ENCODE measurements at places on chromosomes 4 and X.

- no peak for DNase-seq
Measured at GRCh38 chrX:125093852-125094251, 225.8 kb upstream of the TEX13C start.

GRCh38 chrX:57380026-57380796, 93.7 kb downstream of the FAAH2 start:
- no peak for DNase-seq

DNA sequence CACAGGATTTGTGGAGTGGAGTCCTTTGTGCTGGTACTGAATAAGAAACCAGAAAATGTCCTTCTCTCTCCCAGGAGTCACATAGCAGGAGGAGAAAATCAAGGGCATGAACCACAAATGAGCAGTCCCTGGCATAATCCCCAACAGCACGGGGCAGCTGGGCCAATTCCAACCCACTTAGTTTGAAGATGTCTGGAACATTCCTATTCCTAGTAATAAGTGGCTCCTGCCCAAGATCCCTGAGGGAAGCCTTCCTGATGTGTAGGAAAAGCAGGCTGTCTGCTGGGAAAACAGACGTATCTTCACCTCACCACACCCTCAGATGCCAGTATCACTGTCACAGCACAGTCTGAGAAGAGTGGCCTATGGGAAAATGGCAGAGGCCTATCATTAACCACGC, 182.8 kb upstream of the MAP3K15 start:
- DNase-seq, result no peak

- no peak for DNase-seq
Measured at GRCh38 chr4:20474119-20474518, 222.4 kb downstream of the SLIT2 start.

DNA sequence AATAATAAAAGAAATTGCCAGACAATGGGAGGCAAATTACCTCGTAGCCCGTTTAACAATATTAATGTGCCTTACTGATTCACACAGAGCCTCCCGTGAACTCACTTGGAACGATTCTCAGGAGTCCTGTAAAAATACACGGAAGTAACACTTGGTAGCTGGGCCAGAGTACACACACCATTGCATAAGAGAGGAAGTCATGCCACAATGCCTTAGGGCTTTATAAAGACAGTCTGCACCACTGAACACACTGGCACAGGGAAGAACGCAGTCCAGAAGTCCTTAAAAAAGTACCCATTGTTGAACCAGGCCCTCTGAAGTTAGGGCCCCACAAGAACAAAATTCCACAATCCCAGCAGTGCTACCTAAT, 15.1 kb downstream of the SLC2A9 start:
- DNase-seq, result peak; percentile 84

- no peak for DNase-seq
Measured at GRCh38 chr4:185502386-185502785, 30.9 kb upstream of the CCDC110 start.

DNA sequence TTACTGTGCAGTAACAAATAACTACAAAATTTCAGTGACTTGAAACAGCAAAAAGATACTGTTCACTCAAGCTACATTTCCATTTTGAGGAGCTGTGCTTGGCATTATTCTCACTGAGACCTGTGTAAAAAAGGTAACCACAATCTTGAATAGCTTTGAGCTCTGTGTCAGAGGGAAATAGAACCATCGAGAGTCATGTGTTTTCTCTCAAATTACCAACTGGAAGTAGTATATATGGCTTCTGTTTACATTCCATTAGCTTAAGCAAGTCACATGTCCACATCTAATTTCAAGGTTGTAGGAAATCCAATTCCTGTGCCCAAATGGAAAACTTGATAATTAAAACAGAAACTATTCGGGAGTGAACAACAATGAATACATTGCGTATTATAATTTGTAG, 82.9 kb upstream of the BANK1 start:
- DNase-seq, result no peak

- peak; percentile 15 for DNase-seq
Measured at GRCh38 chr4:161320377-161320776, 843.4 kb downstream of the FSTL5 start.

DNA sequence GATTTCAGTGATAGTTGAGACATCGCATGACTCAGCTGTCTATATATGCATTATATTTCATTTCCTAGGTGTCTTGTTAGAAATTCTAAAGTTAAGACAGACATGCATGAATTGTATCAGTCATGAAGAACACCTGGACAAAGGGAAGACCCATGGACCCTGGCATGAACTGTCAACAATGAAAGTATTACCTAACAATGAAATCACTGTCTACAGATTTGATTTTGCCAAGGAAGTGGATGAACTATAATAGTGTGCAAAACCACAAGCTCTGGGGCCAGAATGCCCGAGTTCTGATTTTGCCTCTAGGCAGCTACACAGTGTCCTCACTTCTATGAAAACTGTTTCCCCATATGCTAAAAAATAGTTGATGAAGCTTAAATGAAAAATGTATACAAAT, 386.1 kb downstream of the NLGN4X start:
- DNase-seq, result no peak

GRCh38 chrX:21779095-21779494, 21.2 kb upstream of the SMPX start:
- DNase-seq, result no peak

- DNase-seq, result no peak
Measured at GRCh38 chrX:10008483-10009056, 41.4 kb downstream of the CLDN34 start.

DNA sequence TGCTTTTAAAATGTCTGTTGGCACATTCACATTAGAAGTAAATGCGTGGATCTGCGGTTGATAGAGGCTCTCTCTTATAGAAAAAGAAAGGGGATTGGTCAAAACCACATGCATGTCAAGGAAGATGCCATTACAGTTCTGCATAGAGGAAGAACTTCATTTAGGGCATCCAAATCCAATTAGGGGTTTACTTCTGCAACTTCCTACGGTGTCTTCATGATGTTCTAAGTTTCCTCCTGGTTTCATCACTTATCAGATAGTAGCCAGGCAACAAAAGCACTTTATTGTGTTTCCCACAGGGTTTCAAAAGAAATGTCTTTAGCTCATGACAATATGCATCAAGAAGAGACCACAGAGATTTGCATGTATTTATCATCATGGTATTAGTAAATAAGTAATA, 136.0 kb upstream of the HPGD start:
- DNase-seq, result no peak

GRCh38 chrX:155009994-155010472, 12.5 kb downstream of the F8 start:
- DNase-seq, result no peak

GRCh38 chrX:19889582-19890342, 2.4 kb upstream of the SH3KBP1 start:
- DNase-seq, result no peak

GRCh38 chrX:34147345-34147744, 15.2 kb upstream of the FAM47A start:
- DNase-seq, result no peak

DNA sequence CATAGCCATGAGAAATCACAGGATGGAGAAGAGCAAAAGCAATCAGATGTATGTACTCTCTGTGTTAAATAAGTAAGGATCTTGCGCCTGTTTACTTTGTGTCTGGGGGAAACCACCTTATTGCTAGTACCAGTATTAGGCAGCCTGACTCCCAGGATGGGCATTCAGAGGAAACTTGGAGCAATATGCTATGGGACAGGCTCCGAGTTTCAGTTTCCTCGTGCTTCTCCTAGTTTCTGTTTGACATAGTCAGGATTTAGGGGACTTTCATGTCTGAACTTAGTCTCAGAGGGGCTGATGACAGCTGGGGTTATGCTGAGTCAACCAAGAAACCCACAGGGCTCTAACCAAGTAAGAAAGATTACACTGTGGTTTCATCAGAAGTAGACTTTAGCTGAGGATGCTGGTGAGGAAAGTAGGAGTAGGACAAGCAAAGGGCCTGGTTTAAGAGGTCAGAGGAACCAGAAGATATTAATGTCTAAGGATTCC, 13.5 kb downstream of the NSUN7 start:
- DNase-seq, result no peak

DNA sequence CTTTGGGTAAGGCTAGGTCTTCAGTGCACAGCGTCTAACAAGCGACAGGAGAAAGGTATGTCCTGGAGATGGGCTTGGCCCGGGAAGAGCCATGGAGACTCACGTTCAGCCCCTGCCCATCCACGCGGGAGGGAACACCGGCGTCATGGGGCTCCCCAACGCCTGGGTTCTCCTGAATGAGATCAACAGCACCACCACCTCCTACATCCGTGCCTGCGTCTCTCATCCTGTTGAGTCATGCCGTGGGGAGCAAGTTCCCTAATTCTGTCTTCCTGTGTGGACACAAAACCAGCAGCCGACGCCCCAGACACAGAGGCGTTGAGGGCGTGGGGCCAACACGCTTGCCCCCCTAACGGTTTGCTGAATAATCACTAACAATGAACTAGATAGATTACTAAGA, 20.1 kb upstream of the IL3RA start:
- DNase-seq, result peak; percentile 78
